ENCODE measurements at places on chromosomes 2 and 18. TPM values are rescaled to one million over a fixed set of nuclear protein-coding genes. Genes with fewer than 3 reads are reported as not detected.

DNA sequence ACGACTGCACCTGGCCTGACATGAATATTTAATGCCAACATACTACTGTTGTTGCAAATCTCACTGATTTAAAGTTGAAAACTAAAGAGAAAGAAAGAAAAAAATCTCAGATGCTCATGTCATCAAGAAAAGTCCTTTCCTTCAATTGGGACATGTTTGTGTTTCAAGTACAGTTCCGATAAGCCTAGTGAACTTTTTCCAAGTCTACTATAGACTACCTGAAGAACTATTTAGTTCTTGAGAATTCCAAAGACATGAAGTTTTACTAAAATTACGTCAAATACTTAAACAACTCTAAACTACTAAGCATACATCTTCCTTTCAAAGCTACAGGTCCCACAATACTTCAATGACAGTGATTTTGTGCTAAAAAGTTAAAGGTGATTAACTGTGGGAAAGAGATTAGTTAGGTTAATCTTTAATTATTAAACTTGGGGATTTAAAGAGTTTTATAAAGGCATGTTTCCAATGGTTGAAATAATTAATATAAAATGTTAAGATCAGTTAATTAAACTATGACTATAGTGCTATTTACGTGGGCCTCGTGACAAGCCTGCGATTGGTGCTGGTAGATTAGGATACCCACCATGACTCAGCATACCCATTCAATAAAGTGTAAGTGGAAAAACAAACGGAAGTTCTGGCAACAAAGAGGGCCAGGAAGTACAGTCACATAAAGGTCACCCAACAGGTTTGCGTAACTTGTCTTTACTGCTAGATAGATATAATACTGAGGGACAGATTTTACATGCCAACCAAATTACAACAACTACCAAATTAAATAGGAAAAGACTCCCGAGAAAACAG is 55.5 kb downstream of the SEPTIN10 start:
- DNase-seq: no peak

GRCh38 chr18:75104483-75104882 is 104.5 kb downstream of the PTGR3 start:
- no peak for DNase-seq

- no peak for DNase-seq
Observed at GRCh38 chr2:231185050-231185725, 13.2 kb upstream of the ARMC9 start.

- no peak for DNase-seq
Observed at GRCh38 chr2:187934236-187934635, 357.4 kb upstream of the GULP1 start.

The GPR155 gene
- total RNA-seq: 1.7 TPM

GRCh38 chr2:102083393-102083703 is 59.2 kb upstream of the IL1R1 start:
- no peak for DNase-seq

The CPO gene
- total RNA-seq: 0.47 TPM

The CD226 gene
- 0.40 TPM for total RNA-seq

GRCh38 chr2:42132191-42132965 is 36.8 kb upstream of the EML4 start:
- DNase-seq: no peak

DNA sequence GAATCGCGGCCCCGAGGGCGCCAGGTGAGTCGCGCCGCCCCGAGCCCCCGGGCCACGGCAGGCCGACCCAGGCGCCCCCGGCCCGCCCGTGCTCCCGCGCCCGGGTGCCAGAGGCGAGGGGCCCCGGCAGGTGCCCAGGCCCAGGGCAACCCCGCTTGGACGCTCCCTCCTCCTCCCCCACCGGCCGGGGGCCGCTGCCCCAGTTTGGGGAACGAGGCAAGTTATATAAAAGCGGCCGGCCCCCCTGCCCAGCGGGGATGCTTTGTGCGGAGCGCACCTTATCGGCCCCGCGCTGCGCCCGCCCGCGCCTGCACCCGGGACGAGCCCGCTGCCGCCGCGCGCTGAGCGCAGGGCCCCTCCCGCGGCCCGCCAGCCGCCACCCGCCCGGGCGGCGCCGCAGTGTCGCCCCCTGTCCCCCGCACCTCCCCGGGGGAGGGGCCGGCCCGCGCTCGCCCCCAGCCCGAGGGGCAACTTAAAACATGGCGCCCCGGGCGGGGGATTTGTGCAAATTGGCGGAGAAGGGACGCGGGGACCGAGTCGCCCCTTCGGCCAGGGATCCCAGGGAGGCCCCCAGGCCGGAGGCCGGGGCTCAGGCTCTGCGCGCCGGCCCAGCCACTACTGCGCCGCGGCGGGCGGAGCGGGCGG is 639 bp downstream of the EPB41L3 start:
- peak; percentile 21 for DNase-seq

The AKAIN1 gene
- total RNA-seq: not detected

DNA sequence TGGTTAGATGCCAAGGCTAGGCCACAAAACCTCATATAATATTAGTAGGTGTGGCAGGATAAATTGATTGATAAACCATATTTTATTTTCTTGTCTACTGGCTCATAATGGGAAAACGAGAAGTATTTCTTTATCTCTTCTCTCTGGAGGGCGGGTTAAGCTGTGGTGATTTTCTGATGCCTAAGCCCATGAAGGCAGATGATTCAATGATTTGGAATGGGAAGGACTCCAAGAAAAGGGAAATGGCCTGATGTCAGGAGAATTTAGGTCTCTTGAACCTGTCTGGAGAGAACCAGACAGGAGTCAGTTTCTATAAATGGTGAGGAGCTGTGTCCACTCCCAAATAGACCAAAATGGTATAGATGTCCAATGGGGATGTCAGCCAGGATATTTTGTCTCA is 18.7 kb upstream of the MAP4K3 start:
- DNase-seq: no peak

The POTEJ gene
- not detected for total RNA-seq

The HADHB gene
- 66.5 TPM for total RNA-seq

GRCh38 chr2:158893026-158893425 is 75.4 kb upstream of the TANC1 start:
- DNase-seq: no peak

DNA sequence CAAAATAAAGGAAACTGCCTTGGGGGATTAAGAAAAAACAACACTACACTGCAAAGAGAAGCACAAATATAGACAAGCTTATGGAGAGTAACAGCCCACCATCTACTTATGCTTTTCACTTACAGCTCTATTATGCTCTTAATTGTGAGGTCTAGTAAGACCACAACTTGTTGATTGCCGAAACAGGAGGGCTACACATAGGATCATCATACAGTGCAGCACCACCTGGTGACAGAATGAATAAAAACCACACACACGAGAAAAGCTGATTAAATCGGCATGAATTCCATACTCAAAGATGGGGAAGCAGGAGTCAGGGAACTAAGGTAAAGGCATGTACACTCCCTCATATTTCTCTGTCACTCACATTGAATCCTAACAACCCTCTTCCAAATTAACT is 259.2 kb downstream of the IKZF2 start:
- no peak for DNase-seq

DNA sequence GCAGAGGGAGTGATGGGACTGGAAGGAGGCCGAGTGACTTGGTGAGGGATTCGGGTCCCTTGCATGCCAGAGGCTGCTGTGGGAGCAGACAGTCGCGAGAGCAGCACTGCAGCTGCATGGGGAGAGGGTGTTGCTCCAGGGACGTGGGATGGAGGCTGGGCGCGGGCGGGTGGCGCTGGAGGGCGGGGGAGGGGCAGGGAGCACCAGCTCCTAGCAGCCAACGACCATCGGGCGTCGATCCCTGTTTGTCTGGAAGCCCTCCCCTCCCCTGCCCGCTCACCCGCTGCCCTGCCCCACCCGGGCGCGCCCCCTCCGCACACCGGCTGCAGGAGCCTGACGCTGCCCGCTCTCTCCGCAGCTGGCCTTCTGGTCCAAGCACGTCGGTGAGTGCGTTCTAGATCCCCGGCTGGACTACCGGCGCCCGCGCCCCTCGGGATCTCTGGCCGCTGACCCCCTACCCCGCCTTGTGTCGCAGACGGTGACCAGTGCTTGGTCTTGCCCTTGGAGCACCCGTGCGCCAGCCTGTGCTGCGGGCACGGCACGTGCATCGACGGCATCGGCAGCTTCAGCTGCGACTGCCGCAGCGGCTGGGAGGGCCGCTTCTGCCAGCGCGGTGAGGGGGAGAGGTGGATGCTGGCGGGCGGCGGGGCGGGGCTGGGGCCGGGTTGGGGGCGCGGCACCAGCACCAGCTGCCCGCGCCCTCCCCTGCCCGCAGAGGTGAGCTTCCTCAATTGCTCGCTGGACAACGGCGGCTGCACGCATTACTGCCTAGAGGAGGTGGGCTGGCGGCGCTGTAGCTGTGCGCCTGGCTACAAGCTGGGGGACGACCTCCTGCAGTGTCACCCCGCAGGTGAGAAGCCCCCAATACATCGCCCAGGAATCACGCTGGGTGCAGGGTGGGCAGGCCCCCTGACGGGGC is 4.6 kb downstream of the PROC start:
- DNase-seq: no peak

DNA sequence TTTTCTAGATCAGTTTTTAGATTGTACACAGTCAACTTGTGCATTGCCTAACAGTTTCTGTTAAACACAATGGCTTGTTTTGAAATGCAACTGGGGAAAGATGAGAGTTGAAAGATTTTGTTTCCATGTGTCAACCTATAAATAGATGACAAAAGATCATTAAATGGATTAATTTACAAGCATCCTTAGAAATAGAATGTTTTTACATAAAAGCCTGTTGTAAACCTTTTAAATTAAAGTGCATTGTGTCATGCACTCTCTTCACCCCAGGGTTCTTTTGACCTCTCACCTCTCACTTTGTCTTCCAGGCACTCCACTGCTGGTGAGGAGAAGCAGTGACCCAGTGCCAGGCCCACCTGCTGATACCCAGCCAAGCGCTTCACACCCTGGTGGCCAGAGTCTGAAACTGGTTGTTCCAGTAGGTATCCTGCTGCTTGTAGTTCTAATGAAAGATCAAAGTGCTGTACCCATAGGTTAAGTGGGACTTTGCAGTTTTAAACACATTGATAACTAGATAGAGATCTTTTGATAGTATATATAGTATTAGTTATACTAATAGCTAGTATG is 502.1 kb downstream of the PARD3B start:
- peak; percentile 6 for DNase-seq

The SERPINB11 gene
- total RNA-seq: not detected

DNA sequence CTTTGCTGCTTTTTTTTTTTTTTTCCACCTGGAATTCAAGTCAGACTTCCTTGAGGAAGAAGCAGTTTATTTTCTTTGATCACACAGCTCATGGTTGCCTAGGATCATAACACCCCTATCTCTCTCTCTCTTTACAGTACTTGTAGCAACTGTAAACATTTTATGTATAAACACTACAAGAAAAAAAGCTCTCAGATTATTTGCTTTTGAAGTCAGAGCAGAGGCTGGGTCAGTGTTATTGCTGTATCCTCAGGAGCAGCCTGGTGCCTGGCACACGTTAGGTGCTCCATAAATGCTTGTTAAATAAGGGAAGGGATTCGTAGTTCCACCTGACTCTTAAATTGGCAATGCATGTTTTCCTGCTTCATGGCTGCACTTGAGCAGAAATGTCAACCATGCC is 221.2 kb downstream of the TGIF1 start:
- no peak for DNase-seq

DNA sequence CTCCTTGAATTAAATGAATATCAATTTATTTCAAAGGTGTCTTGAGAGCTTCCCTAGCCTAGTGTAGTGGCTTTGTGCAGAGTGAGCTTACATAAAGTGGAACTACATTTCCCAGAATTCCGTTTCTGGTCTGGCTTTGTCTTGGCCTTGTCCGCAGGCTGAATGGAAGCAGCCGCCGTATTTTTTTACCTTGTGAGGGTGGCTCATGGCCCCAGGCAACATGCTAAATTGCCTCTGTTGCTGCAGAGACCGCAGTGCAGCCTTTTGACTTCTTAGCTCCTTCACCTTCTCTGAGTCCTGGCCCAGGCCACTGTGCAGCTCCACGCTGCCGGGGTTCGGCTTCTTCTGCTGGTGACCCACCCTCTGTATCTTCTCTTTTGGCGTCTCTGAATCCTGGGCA is 114.8 kb upstream of the SLC38A11 start:
- DNase-seq: peak; percentile 23

DNA sequence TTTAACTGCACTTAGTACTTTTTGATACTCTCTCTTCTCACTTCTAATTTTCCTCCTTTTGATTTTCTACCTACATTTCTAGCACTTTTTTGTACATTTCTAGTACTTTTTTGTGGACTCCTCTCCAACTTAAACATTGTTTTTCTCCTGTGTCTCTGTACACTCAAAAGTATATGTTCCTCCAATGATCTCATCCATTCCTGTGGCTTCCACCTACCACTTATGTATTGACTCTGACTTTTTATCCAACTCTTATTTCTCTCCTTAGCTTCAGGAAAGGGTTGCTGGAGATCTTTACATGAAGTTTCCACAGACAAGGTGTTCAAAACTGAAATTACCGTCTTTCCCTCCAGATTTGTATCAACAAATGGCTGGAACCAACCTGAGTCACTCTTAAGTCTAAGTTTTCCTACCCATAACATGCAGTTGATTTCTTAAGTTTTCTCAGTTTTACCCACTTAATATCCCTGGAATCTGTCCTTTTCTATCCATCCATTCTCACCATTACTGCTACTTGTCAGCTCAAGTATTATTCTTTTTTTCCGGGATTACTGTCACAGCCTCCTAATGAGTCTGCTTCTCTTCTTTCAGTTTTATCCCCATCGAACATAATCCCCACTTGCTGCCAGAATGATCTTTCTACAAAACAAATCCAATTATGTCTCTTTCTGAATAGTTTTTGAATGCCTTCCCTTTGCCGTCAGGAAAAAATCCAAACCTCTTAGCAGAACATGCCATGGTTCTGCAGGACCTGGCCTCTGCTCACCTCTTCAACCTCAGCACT is 22.6 kb upstream of the PELI1 start:
- DNase-seq: no peak

The TDRD15 gene
- total RNA-seq: not detected

DNA sequence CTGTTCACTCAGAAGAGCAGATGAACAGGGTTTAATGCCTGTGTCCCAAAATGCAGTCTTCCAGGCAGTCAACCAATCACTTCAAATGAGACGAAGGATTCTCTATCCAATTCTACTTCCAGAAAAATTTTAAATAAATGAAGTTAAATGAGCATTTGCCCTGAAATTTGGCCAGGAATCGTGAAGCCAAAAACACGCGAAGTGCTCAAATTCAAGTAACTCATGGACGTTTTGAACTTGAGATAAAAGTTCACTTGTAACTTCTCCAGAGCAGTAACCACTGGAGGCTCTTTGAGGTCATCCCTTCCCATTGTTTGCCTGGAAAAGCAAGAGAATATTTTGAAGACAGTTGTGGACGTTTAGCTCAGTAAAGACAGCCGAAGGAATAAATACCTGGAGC is 928.5 kb downstream of the NRXN1 start:
- DNase-seq: no peak

- no peak for DNase-seq
Observed at GRCh38 chr2:101002562-101003277, 631 bp downstream of the RPL31 start.

The CSRNP3 gene
- 28.4 TPM for total RNA-seq

DNA sequence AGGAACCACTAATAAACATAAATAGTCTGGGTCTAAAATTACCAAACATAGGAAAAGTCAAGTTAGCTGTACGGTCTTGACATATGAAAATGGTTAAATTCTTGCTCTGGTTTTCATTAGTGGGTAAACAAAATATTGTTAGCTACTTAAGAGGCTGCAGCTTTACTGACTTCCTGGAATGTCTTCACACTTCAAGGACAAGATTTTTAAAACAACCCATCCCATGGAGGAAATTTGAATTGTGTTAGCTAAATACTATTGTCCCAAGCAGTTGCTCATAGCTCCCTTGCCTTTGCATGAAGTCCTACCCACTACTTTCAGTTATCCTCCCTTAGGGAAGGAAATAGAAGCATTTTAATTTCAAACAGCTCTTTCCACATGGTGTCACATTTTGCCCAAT is 128.5 kb downstream of the EPHA4 start:
- no peak for DNase-seq

The CABYR gene
- 9.5 TPM for total RNA-seq

- no peak for DNase-seq
Observed at GRCh38 chr2:164879901-164880535, 38.4 kb upstream of the COBLL1 start.

All from neural crest cell (in vitro differentiated cells).